NCI-H146 (cell line): ENCODE measurements at places on chromosomes 13 and 19.

DNA sequence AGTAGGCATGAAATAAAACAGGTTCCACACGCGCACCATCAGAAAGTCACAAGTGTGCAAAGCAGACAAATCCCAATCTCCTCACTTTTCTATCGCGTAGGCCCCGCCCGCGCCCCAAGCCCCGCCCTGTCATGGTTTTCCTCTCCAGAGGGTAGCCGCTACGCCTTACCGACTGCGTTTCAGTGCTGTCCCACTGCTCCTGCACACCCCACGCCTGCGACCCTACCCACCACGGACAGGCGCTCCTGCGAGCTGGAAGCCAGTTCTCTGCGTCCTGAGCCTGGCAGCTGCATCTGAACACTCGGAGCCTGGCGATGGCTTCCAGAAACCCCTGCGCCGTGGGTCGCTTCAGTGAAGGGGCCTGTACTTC is 379 bp upstream of the ZNF470 start:
- DNase-seq = peak; percentile 63

GRCh38 chr13:47374741-47375140 is 477.9 kb upstream of the HTR2A start:
- DNase-seq = no peak

GRCh38 chr13:112938680-112939079 is 30.3 kb upstream of the MCF2L start:
- no peak for DNase-seq

DNA sequence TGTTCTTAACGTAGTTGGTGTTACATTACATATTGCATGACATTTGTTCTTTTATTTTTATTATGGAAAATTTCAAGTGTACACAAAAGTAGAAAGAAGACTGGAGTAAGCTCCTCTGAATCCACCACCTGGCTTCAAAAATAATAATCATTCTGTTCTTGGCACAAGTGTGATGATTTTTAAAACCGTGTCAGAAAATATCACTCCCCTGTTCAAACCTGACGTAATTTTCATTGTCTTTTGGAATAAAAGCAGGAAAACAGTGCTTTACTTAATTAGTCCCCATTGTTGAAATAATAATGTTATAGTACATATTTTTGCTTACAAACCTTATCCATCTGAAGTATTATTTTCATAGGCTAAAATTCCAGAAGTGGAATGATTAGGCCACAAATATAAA is 41.3 kb upstream of the SCEL start:
- no peak for DNase-seq

DNA sequence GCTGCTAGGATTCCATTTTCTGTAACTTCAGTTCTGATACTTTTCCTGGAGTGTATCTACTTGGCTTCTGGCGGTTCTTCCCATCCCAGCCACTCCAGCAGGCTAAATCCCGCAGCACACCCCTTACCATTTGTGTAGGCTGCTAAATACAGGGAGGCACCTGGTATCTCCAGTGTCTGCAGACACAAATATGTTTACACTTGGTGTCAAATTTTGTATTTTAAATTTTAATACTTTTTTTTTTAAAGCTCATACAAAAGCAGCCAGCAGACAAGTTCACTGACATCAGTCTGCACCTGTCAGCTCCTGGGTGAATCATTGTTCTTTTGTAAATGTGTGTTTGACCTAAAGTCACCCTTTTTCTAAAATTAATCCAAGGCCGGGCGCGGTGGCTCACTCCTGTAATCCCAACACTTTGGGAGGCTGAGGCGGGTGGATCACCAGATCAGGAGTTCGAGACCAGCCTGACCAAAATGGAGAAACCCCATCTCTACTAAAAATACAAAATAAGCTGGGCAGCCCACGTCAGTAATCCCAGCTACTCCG is 3.4 kb upstream of the ZSCAN4 start:
- peak; percentile 92 for DNase-seq

- no peak for DNase-seq
These were observed 864.1 kb downstream of the DIAPH3 start for GRCh38 chr13:59299584-59299983.

GRCh38 chr13:29535663-29536655 is 59.5 kb downstream of the SLC7A1 start:
- no peak for DNase-seq

DNA sequence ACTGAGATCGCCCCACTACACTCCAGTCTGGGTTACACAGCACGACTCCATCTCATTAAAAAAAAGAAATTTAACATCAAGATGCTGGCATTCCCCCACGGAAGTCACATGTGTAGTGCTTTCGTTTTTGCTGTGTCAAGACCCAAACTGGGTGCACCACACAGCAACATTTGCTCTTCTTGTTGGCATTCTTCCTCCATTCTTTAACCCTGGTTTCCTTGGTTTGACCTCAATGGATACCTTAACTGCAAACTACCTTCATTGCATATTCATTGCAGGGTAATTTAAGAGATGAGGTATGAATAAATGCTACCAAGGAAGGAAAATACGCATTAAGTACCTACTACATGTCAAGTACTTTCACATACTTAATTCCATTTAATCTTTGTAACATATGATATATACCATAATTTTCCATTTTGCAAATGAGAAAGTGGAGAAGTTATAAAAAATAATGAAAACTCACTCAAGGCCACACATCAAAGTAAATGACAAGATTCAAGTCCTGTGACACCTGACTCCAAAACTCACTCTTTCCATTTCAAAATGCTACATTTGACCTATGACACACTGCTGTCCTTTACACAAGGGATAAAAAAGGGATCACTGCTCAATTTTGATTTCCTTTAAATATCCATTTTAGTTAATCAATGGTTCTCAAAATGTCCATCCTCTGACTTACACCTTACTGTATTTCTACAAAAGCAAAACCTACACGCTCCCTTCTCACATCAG is 59.2 kb downstream of the STK24 start:
- DNase-seq = no peak

GRCh38 chr19:43524922-43525835 is 1.8 kb downstream of the ETHE1 start:
- DNase-seq = no peak

DNA sequence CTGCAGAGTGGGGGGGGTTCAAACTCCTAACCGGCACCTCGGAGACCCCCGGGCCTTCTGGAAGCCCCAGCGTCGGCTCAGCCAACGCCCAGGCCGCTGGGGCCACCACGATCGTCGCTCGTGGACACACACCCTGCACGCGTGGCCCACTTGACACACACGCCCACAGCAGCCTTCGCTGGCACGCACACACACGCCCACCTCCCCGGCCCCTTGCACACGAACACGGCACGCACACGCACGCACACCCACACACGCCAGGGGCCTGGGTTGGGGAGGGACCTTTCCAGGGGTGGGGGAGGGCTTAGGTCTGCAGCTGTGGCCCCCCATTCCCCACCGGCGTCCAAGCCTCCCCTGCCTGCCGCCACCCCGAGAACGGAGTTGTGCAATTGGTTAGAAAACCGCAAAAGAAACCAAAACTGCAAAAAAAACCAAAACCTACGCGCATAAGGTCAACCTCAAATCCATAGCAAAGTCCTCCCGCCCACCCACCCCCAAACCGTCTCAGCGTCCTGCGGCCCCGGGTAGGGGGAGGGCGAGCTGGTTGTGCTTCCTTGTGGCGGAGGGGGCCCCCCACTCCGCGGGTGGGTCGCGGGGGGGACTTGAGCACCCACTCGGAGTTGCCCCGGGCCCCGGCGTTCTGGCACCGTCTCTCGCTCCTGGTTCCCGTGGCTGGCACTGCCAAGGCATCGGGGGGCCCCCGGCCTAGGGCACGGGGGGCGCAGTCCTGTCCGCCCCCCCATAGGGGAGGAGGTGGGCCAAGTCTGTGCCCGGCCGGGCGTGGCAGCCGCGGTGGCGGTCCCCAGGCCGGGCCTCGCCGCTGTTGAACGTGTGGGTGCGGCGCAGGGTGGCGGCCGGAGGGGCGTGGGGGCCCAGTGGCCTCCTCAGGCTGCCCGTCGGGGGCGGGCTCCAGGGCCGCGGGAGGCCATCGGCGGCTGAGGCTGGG is 3.3 kb upstream of the LRG1 start:
- no peak for DNase-seq

GRCh38 chr13:37475966-37476365 is 122.6 kb downstream of the POSTN start:
- no peak for DNase-seq

- DNase-seq = no peak
These were observed 90.5 kb downstream of the STK24 start for GRCh38 chr13:98486412-98486811.

DNA sequence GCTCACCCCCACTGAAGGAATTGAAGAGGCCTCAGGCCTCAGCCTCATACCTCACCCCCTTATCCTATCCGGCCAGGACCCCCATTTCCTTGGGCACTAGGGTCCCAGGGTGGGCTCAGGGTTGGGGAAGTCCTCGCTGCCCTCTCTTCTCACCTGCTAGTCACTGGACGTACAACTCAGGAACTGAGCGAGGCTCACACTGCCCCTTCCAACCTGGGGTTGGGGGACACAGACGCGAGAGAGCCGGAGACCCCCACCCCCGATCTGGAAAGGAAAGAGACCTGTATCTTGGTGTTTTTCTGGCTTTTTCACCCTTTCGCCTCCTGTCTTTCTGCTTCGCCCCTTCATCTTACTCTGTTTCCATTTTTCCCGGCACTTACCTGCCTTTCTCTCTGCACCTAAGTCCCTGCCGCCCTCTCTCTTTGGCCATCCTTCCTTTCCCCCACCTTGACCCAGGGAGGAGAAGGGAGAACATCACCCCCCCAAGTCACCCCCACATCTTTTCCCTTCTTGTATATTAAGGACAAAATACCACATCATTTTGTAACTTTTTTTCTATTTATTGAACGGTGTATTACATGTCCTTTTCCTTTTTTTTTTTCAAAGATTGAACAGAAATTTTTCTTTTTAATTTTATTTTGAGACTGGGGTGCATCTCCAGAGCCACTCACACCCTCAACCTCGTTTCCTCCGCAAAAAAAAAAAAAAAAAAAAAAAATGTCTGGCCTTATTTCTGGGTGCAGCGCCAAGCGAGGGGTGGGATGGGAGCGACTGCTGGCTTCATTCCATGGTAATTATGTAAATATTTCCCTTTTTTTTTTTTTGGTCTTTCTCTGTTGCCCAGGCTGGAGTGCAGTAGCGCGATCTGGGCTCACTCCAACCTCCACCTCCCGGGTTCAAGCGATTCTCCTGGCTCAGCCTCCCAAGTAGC is 36.6 kb downstream of the ZSWIM4 start:
- DNase-seq = no peak

DNA sequence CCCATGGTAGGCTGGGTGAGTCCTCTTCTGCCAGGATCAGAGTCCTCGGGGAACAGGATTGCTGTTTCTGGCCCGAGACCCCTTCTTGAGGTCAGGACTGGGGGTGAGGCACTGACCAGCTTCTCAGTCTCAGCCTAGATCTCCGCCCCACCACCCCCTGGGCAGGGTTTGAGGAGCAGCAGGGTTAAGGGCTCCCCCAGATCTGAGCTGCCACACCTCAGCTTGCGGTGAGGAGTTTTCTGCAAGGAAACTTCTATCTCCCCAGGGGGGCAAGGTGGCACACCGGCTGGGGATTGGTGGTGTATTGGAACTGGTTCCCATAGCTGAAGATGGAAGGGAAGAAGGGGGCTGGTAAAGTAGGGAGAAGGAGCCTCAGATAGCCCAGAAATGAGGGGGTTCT is 19.5 kb downstream of the CHST8 start:
- no peak for DNase-seq

DNA sequence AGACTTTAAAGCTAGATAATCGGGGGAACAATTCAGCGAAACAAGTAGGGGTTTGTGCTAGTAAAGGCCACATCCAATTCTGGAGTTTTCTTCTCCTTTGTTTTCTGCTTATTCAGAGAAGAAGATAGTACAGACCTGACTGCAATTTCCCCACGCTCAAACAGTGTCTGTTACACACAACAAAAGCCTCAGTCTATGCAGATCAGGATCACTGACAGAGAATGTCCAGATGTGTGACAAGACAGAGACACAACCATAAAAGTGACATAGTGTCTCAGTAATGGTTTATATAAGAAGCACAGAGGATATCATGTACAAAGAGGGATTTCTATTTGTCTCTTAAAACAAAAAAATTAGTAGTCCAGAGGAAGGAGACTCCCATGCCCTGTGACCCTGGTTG is 70.7 kb upstream of the GTF3A start:
- DNase-seq = no peak

- DNase-seq = no peak
These were observed 3.3 kb downstream of the OR10H1 start for GRCh38 chr19:15812060-15812722.

- no peak for DNase-seq
These were observed 138.0 kb downstream of the TNFSF13B start for GRCh38 chr13:108407495-108407894.

DNA sequence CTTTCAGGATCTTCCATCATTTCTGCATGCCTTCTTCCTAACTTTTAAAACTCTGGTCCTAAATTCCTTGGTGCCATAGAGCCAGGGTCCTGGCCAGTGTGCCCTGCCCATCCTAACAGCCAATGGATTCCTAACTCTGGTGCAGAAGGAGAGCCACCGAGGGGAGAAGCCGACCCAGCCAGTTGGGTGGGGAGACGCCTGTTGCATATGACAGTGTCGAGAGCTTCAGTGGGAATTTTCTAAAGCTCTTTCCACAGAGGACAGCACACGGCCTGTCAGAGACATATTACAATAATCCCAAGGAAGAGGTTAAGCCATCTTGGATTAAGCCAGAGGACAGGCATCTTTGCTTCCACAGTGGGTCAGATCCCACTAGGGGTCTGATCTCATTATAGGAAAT is 180.4 kb downstream of the ZNF536 start:
- no peak for DNase-seq

- DNase-seq = no peak
These were observed 84.5 kb upstream of the UFM1 start for GRCh38 chr13:38265132-38265497.

DNA sequence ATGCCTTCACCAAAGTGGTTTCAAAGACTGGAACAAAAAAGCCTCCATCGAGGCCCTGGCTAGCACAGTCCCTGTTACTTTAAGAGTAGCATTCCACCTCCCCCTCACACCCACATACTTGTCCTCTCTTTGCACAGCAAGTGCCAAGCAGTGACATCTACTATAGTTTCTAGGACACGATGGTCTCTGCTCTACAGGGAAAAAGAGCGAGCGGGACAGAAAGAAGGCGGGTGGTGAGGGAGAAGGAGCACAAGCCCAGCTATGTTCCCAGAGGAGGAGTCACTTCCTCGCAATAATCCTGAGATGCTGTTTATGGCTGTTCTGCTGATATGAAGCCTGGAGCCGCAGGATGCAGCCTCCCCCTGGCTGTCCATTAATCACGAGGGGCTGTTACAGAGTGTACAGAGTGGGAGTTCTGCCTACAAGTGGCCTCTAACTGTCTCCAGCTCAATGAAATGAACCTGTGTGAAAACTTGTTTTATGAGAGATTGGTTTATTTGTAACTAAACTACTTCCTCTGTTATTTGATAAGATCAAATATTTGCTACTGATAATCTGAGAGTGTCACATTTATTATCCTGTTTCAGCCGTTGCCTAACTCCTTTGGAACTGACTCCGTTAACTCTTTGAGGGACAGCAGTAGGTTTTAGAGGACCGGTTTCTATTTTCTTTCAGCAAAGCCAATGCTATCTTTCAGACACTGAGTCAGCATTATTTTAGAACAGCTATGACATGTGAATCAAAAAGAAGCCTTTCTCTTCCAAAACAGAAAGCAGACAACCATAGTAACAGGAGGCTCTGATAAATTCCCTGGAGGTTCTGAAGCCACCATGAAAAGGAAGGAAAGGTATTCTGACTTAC is 208.0 kb downstream of the SPRY2 start:
- no peak for DNase-seq

GRCh38 chr13:59744747-59745391 is 418.9 kb downstream of the DIAPH3 start:
- no peak for DNase-seq

- DNase-seq = no peak
These were observed 5.9 kb downstream of the MTMR6 start for GRCh38 chr13:25281193-25281934.
